Adrenal gland (tissue), 19 donors: ENCODE measurements at places on chromosomes 5 and 9. TPM values are rescaled to one million over a fixed set of nuclear protein-coding genes. Genes with fewer than 3 reads are reported as not detected.

DNA sequence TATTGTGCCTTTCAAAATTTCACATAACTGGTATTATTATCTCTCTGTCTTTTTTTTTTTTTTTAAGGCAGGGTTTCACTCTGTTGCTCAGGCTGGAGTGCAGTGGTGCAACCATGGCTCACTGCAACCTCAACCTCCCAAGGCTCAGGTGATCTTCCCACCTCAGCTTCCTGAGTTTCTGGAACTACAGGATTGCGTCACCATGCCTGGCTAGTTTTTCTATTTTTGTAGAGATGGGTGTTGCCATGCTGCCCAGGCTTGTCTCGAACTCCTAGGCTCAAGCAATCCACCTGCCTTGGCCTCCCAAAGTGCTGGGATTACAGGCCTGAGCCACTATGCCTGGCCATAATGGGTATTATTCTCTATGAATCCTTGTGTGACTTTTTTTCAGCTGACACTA lies 402.3 kb upstream of the SMARCA2 start:
- H3K27me3 ChIP-seq: no peaks in the 10 kb centered on the region
- no peaks in the 10 kb centered on the region for H3K4me1 ChIP-seq
- H3K4me3 ChIP-seq: no peak overlapping the region
- no peak overlapping the region for H3K27ac ChIP-seq
- DNase-seq: no peak
- no peaks in the 10 kb centered on the region for H3K36me3 ChIP-seq

GRCh38 chr9:21102305-21102704 lies 24.6 kb upstream of the IFNB1 start:
- no peak overlapping the region for H3K4me3 ChIP-seq
- H3K27me3 ChIP-seq: no peaks in the 10 kb centered on the region
- H3K36me3 ChIP-seq: no peaks in the 10 kb centered on the region
- no peaks in the 10 kb centered on the region for H3K4me1 ChIP-seq
- H3K27ac ChIP-seq: no peak overlapping the region
- no peak for DNase-seq

GRCh38 chr5:95935553-95936100 lies 26.0 kb downstream of the ELL2 start:
- H3K36me3 ChIP-seq: no peaks in the 10 kb centered on the region
- H3K27ac ChIP-seq: no peak overlapping the region
- H3K27me3 ChIP-seq: no peaks in the 10 kb centered on the region
- peaks cover 11% of the 10 kb centered on the region for H3K4me1 ChIP-seq
- no peak overlapping the region for H3K4me3 ChIP-seq

- no peaks in the 10 kb centered on the region for H3K27me3 ChIP-seq
- H3K36me3 ChIP-seq: no peaks in the 10 kb centered on the region
- H3K4me3 ChIP-seq: no peak overlapping the region
- no peak overlapping the region for H3K27ac ChIP-seq
Observed at GRCh38 chr9:107213561-107214028, 69.5 kb upstream of the RAD23B start.

DNA sequence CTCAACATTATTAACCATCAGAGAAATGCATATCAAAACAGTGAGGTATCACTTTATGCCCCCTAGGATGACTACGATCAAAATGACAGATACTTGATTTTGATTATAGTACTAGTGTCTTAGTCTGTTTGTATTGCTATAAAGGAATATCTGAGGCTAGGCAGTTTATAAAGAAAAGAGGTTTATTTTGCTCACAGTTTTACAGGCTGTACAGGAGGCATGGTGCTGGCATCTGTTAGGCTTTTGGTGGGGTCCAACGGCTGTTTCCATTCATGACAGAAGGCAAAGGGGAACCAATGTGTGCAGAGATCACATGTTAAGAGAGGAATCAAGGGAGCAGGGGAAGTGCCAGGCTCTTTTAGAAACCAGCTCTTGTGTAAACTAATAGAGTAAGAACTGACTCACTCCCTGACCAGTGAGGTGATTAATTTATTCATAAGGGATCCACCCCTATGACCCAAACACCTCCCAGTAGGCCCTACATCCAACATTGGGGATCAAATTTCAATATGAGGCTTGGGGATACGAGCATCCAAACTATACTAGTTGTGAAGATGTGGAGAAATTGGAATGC lies 16.0 kb upstream of the AFF4 start:
- DNase-seq: no peak
- H3K4me3 ChIP-seq: no peak overlapping the region
- no peaks in the 10 kb centered on the region for H3K27me3 ChIP-seq
- no peaks in the 10 kb centered on the region for H3K36me3 ChIP-seq

Gene ABL1
- 83.2 TPM for total RNA-seq
